Right lobe of liver (tissue), 6 donors: ENCODE measurements at places on chromosomes 12 and 14. TPM values are rescaled to one million over a fixed set of nuclear protein-coding genes. Genes with fewer than 3 reads are reported as not detected.
A peak's percentile ranks its signal among the peaks of the same experiment; 100 is the strongest.

Gene C12orf56
- not detected for total RNA-seq

Gene CLEC14A
- total RNA-seq, result 9.2 TPM

Gene GPR137C
- total RNA-seq, result 0.21 TPM

Gene GPR84
- total RNA-seq, result not detected

Gene HOXC10
- not detected for total RNA-seq

Gene SOAT2
- 1.1 TPM for total RNA-seq

Gene KRT6A
- total RNA-seq, result not detected

Gene FLRT2
- total RNA-seq, result 0.12 TPM

Gene MAP3K9
- total RNA-seq, result 2.7 TPM

Gene TUBA1C
- 216 TPM for total RNA-seq

Gene TBX5
- not detected for total RNA-seq

Gene IL31
- total RNA-seq, result not detected

Gene TPH2
- 0.13 TPM for total RNA-seq

GRCh38 chr14:50792051-50792477 is 38.9 kb downstream of the NIN start:
- no peak for DNase-seq

DNA sequence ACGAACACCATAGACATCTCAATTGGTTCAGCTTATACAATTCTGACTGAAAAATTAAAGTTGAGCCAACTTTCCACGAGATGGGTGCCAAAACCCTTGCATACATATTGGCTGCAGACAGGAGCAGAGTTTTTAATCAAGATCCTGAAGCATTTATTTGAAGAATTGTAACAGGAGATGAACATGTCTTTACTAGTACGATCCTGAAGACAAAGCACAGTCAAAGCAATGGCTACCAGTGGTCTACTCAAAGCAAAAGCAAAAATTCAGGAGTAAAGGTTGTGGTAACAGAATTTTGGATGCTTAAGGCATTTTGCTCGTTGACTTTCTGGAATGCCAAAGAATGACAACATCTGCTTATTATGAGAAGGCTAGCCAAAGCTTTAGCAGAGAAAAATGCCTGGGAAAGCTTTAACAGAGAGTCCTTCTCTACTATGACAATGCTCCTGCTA is 20.7 kb downstream of the ZDHHC17 start:
- DNase-seq, result no peak

DNA sequence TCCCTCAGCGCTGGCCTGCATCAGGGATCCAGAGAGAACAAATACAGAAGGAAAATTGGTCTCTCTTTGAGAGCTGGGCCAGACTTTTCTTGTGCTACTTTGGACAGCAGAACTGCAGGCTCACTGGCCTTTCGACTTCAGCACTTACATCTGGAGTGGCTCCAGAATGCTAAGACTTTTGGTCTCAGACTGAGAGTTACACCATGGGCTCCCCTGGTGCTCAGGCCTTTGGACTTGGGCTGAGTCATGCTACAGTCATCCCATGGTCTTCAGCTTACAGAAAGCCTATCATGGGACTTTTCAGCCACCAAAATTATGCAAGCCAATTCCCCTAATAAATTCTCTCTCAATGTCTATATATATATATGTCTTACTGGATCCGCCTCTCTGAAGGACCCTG is 9.0 kb upstream of the CD163 start:
- peak; percentile 80 for DNase-seq

DNA sequence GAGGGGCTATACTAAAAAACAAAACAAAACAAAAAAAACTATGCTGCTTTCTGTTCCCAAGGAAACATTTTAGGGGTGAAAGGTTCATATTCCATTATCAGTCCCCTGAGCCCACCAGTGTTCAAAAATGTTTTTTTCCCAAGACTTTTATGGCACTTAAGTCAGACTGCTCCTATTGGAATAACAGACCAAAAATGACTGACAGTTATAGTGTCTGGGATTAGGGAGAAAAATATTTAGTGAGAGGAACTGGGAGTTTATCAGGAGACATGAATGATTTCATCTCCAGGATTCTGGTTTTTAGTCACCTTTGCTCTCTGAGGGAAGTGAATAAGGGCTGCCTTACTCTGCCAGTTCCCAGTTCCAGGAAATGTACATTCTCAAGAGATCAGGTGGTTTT is 68.0 kb downstream of the PDE3A start:
- no peak for DNase-seq

DNA sequence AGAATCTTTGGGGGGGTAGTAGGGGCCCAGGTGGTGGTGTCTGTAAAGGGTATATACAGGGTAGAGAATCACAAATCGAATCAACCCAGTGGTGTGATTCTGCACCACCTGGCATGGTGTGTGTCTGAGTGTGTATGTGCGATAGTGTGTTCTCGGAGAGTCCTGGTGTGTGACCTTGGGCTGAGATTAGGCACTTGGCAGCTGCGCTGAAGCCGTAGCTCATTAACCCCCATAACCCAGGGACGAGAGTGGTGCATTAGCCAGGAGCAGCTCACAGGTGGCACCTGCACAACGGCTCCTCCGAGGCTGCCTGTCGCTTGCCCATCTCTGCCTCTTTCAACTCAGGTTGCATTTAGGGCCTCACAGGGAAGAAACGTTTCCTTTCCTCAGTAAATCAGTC is 15.6 kb upstream of the TESC start:
- DNase-seq, result no peak

DNA sequence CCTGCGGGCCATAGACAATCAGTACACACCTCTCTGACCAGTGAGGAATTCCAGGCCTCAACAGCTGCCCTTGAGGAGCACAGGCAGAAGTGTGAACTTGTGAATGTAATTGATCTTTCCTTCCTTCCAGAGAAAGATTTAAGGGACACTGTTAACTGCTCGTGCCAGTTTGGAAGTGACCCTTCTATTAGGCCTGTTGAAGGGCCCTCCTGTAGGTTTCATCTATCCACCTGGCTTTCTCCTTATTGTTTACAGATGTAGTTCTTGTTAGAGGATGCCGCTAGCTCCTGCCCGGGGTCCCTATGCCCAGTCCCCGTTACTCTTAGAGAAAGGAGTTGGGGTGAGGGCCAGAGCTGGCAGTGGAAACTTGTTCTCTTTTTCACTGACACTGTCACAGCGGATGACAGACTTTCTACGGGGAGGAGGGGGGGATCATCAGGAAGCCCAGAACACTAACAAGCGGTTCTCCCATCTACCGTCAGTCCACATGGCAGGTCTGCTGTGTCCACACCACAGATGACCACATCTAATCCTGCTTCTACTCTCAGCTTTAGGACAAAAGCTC is 42.6 kb downstream of the SH2B3 start:
- DNase-seq, result no peak

DNA sequence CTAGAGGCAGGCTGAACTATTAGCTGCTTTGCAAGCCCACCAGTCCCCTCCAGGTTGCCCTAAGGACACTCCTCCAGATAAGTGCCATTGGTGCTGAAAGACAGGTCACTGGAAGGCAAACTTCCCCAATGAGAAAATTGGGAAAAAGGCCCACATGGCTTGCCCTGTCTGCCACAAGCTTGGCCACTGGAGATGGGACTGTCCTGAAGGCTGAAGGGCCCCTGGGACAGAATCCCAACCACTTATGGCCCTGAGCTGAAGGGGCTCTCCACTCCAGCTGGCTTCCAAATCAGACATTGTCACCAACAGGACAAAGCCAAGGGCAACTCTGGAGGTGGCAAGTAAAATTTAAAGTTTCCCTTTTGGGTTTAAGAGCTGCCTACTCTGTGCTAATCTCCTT is 12.2 kb upstream of the DHRS2 start:
- no peak for DNase-seq

GRCh38 chr14:80784820-80785219 is 156.7 kb downstream of the CEP128 start:
- DNase-seq, result no peak

- no peak for DNase-seq
Measured at GRCh38 chr12:80625051-80625450, 82.4 kb upstream of the MYF6 start.

DNA sequence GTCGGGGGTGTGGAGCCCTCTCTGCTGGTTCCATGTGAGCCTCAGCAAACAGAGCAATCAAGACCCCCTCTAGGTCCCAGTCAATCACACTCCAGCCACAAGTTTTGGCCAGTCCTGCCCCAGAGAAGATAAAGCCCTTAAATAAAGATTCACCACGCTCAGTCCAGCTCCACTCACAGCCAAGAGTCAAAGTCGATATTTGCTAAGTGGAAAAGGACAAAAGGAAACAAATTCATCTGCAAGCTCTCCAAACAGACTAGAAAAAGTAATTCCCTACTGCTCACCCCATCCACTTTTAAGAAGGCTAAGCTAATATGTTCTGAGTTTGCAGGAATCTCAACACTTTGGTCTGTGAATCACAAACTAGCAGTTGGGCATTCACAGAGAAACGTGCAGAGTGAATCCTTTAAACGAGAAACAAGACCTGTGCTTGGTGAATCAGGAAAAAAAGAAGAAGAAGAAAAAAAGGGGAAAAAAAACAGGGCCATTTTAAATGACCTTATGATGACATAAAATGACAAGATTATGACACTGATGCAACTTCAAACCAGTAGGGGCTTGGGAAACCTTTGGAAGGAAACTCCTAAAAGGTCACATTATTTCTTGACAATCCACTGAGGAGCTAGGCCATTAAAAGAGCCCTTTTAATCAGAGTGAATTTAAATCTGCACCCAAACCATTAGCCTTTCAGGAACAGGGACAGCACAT is 41.8 kb upstream of the FOXN3 start:
- DNase-seq, result no peak

GRCh38 chr14:67228325-67228984 is 12.8 kb upstream of the PALS1 start:
- DNase-seq, result no peak

- DNase-seq, result no peak
Measured at GRCh38 chr12:123513805-123514204, 19.7 kb downstream of the RILPL1 start.

- DNase-seq, result no peak
Measured at GRCh38 chr12:62711631-62712241, 223.2 kb downstream of the PPM1H start.

DNA sequence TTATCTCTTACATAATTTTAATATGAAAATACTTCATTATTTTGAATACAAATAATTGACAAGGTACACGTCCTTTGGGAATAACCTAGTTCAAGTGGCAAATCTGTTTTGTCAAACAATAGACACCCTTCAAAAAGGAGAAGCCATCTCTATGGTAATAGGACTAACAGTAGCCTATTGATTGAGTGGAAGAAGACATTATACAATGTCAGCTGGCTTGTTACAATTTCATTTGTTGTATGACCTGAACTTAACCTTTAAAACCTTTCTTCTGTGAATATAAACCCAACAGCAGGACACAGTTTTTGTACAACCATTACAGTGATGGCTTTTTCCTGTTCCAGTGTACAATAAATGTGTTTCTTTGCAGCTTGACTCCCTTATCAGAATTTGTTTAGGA is 8.1 kb downstream of the TMEM260 start:
- no peak for DNase-seq

DNA sequence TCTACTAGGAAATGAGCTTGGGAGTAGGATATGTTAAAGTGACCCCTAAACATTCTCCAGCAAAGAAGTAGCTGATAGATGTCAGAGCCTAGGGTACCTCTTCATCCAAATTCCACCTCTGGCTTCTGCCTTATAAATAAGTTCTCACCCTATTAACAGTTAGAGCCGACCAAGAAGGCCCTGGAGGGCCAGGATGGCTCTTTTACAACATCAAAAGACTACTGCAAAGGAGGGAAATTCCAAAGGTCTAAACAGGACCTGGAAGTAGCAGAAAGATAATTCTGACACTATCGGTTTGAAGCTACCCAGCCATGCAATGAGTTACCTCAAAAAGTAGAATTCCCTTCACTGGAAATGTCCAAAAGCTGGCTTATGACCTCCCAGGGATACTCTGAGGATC is 90.0 kb downstream of the PPM1H start:
- DNase-seq, result no peak

DNA sequence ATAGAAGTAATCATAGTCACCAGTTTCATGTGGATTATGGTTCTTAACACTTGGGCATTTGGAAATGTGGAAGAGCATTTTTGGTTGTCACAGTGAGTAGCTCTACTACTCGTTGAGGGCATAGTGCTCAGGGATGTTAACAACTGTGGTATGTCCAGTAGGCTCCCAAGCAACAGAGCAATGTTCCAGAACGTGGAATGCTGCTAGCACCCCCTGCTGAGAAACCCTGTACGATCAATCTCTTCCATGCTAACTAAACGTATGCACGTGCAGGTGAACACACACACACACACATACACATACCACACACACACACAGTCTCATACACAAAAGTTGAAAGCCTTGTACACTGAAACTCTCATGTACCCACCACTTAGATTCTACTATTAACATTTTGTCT is 16.6 kb upstream of the GNPTAB start:
- DNase-seq, result no peak

DNA sequence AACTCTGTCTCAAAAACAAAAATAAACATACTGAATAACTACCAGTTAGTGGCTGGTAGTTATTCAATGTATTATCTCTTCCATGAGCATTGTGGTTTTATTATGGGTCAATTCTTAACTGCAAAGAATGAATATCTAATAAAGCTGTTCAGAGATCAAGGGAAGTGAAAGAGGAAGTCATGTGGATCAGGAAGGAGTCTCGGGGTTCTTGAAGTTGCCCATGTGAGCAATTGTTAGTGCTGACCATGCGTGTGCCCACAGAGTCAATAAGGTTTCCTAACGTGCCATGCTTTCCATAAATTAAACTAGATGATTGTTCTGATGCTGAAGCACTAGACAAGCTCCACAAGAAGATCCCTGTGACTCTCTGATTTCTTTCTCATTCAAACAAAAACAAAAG is 136.5 kb upstream of the CPSF6 start:
- DNase-seq, result no peak

DNA sequence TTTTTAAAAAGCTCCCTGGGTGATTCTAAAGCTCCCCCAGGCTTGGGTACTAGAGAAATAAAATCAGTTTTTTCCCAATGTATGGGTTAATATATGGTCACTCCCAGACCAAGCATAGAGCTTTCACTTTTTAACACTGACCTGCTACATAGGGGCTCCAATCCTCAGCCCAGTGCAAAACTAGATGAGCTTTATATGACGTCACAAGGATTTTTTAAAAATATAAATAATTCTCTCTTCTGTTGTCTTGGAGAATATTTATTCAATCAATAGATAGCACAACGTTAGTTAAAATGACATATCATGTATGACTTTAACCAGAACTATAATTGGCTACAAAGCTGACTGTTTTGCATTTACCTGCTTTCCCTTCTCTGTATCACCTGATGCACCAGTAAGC is 137.9 kb upstream of the TMCC3 start:
- no peak for DNase-seq

- DNase-seq, result no peak
Measured at GRCh38 chr14:88947646-88948598, 123.5 kb downstream of the TTC8 start.
